ENCODE measurements at places on chromosomes 2 and 18.

- no peak for ATAC-seq
These were observed 222.4 kb downstream of the EXOC6B start for GRCh38 chr2:72603481-72603880.

- ATAC-seq: no peak
These were observed 39.8 kb downstream of the FAM124B start for GRCh38 chr2:224362094-224362493.

DNA sequence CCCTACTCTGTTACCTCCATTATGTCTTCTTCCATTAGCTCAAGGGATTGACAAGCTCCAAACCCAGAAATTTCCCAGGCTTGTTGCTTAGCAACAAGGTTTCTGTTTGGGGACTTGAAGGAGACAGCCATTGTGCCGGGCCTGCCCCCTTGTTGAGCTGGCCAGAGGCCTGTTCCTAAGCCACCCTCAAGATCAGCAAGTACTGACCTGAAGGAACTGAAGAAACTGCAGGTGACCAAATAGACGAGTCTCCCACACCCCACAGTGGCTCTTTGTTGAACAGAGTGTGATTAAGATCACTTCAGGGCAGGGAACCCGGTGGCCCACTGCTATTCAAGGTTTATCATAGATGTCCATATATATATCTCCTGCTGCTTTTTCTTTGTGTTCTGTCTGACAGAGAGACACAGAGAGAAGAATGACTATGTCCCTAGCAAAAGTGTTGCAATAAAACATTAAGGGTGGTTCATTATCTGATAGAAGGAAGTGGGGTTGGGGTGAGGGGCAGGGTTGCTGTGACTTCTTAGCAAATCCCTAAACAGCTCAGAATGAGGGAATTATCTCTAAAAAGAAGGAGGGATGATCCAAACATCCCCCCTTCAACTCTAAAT, 69.2 kb downstream of the RNF144A start:
- ATAC-seq: no peak

GRCh38 chr2:71721362-71721665, 268.0 kb downstream of the DYSF start:
- no peak for ATAC-seq

DNA sequence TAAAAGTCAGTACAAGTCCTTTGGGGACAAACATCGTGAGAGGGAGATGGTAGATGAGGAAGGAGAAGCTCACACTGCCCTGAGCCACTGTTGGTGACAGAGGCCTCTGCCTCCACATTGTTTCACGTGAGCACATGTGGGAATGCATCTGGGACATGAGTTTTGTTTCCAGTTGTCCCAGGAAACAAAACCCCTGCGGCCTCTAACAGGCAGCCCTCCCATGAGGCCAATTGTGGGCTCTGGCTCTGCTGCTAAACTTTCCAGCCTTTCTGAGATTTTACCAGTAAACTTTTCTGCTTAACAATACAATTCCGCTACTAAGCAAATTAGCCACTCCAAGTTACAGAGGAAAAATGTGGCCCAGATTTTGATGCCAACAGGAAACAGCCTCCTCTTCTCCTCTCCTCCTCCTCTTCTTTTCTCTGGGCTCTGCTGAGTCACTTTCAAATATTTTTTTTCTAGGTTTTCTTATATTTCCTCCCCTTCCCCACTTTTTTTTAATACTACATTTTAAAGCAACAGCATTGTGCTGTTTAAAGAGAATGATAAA, 23.4 kb upstream of the LRRC30 start:
- no peak for ATAC-seq

DNA sequence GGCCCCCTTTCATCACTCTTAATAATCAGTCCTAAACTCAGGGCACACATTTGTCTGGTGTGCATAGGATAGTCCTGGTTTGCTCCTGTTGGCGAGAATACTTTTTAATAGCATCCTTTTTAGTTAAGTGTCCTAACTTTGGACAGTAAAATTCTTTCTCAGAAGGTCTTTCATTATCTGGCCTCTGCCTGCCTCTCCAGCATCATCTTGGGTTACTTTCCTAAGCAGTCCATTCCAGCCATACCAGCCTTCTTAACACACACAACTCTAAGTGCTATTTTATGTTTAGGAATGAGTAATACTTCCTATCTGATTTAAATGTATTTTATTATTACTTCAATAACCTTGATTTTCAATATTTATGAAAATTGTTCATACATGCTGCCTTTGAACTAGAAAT, 151.0 kb downstream of the ACOXL start:
- no peak for ATAC-seq

- no peak for ATAC-seq
These were observed 115.7 kb downstream of the ZNF385B start for GRCh38 chr2:179745635-179746256.

GRCh38 chr2:46227674-46228289, 69.4 kb upstream of the EPAS1 start:
- no peak for ATAC-seq

DNA sequence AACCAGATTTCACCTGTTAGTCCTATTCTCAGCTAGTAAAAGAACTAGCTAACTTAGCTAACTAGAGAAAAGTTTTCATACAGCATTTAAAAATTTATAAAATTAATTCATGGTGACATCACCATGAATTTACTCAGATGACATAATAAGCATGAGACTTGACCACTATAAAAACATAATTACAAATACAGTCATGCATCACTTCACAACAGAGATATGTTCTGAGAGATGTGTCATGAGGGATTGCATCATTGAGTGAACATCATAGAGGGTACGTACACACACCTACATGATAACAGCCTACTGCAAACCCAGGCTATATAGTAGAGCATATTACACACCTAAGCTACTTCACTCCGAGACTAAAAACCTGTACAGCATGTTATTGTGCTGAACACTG, 481.3 kb upstream of the CHAC2 start:
- ATAC-seq: no peak

- peak; percentile 82 for ATAC-seq
These were observed at the start of gene RAB31 for GRCh38 chr18:9708057-9708433. TSS of gene RAB31 (plus strand) at chr18:9708301. CDS start at chr18:9708406, 105 bp downstream.

GRCh38 chr2:28247290-28247689, 145.4 kb upstream of the FOSL2 start:
- no peak for ATAC-seq

DNA sequence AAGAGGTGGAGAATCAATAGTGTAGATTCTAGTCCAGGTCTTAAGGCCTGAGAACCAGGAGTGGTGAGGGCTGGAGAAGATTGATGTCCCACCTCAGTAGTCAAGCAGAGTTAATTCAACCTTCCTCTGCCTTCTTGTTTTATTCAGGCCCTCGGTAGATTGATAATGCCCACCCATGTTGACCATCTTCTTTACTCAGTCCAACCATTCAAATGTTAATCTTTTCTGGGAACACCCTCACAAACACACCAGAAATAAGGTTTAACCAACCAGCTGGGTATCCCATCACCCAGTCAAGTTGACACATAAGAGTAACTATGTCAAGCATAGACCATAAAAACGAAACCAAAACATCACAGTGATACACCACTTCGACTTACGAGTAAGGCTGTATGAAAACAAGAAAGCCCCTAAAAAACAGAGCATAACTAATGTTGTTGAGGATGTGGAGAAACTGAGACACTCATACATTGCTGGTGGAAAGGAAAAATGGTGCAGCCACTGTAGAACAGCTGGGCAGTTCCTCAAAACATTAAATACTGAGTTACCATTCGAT, 57.5 kb downstream of the SLC35F5 start:
- ATAC-seq: peak; percentile 79

GRCh38 chr18:72460210-72460680, 83.9 kb downstream of the CBLN2 start:
- ATAC-seq: no peak

GRCh38 chr2:11411768-11412448, 54.1 kb downstream of the E2F6 start:
- no peak for ATAC-seq

DNA sequence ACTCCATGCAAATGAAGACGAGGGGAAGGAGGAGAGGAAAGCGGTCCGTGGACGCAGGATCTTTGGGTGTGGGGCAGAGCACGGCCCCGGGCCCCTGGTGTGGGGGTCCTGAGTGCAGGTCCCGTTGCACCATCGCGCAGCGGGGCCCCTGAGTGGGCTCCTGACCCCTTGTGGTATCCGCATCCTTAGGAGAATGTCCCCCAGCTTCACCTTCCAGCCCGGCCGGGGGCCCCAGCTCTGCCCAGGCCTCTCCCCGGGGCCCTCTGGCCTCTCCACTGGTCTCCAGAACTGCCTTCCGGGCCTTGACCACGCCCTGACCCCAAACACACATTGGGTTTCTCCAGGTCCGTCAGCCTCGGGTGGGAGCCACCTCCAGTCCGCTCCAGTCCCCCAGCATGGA, 431.8 kb upstream of the SALL3 start:
- no peak for ATAC-seq

DNA sequence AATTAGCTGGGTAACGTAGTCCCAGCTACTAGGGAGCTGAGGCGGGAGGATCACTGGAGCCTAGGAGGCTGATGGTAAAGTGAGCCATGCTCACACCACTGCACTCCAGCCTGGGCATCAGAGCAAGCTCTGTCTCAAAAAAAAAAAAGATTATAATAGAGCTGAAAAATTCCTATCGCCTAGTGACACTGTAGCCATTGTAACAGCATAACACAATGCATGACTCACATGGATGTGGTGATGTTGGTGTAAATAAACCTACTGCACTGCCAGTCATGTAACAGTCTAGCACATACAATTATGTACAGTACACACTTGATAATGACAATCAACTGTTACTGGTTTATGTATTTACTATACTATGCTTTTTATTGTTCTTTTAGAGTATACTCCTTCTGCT, 39.6 kb downstream of the MGAT4A start:
- no peak for ATAC-seq

GRCh38 chr2:188046437-188046836, 245.2 kb upstream of the GULP1 start:
- no peak for ATAC-seq

DNA sequence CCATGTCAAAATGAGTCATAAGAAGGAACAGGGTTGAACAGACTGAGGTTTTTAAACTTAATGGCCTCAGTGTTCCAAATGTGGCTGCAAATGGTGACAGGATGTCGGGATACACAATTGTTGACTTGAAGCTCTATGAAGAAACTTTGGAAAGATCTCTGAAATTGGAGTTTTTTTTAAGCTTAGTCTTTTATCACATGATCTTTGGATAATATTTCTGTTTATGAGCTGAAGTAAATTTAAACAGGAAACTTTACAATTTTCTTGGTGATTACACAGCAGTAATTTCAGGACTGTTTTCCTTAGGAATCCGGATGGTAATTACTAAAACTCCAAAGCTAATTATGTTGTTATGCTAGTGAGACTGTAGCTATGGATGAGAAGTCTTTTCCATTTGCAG, 199.1 kb upstream of the NRXN1 start:
- ATAC-seq: no peak

GRCh38 chr2:660586-661359, 16.4 kb downstream of the TMEM18 start:
- no peak for ATAC-seq

GRCh38 chr2:173134703-173135102, 59.1 kb downstream of the MAP3K20 start:
- no peak for ATAC-seq

GRCh38 chr18:76426737-76427305, 68.2 kb downstream of the ZNF516 start:
- no peak for ATAC-seq

GRCh38 chr2:233247116-233247515, 4.4 kb upstream of the ATG16L1 start:
- ATAC-seq: no peak

DNA sequence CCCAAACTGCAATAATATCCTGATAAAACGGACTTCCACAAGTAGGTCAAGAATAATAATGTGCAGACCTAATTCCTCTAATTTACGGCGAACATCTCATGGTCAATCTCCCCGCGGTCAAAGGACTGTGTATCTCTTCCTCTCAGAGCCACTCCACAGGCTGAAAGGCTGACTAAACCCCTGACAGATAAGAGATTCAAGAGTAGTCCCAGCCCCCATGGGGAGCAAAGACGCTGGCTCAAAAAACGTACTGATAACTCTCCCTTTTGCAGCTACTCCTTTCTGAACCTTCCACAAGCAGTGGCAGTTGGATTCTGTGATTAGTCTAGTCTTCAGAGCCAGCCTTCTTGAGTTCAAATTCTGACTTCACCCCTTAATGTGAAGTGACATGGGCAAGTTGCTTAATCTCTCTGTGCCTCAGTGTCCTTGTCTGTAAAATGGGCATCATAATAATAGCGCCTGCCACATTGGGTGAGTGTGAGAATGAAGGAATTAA, 19.7 kb upstream of the IL18R1 start:
- no peak for ATAC-seq

GRCh38 chr2:131077966-131078365, 15.3 kb downstream of the FAM168B start:
- ATAC-seq: no peak

- no peak for ATAC-seq
These were observed 30.8 kb upstream of the EML4 start for GRCh38 chr2:42138163-42139015.

- ATAC-seq: no peak
These were observed 3.1 kb upstream of the INPP5D start for GRCh38 chr2:233056961-233057605.

DNA sequence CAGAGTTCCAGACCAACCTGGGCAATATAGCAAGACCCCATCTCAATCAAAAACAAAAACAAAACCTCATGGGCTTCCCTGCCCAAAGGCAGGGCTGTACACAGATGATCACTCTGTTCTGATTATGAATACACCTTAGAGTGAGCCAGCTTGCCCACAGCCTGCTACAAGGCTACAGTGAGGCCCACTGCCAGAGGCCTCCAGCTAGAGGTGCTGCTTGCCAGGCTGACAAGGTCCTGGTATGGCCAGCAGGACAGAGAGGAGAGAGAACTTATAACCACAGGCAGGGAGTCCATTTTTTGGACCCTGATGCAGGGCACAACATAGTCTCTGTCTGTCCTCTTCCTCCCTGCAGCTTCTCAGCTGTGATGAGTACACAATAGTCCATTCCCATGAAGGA, 41.5 kb downstream of the KANSL3 start:
- ATAC-seq: no peak

- no peak for ATAC-seq
These were observed 569.1 kb downstream of the ARHGAP15 start for GRCh38 chr2:143698352-143698751.

GRCh38 chr2:113847144-113847543, 42.7 kb upstream of the ACTR3 start:
- peak; percentile 20 for ATAC-seq

GRCh38 chr2:225584796-225585195, 185.3 kb downstream of the NYAP2 start:
- ATAC-seq: no peak

GRCh38 chr2:127675331-127676261, at the start of gene LIMS2:
TSS of gene LIMS2 (minus strand) at chr2:127675530. CDS start at chr2:127675024, 506 bp downstream.
- peak; percentile 13 for ATAC-seq

Data from stimulated activated memory B cell treated with anti-CD40 and anti-IgM and Interleukin-4, amounts not matched to agents 10 μg/mL and 1 μg/mL and 100 μg/mL, for 72 hours (primary cell).